ENCODE measurements at places on chromosomes 2 and 18.

DNA sequence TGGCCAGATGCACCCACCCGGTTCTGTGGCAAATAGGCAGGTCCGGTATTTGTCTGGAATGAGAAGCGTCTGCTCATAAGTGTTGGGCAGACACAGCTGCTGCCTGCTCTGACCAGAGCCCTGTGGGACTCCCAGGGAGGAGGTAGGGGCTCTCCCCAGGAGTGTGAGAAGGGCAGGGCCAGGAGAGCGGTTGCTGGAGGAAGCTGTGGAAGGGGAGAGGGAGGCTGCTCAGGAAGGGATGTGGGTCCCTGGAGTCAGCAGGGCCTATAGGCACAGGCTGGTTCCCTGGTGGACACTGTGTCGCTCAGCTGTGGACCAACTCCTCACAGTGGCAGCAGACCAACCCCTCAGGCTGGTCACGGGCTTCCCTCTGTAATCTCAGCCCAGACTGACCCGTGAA is 109.2 kb downstream of the DYSF start:
- no peak for DNase-seq

GRCh38 chr2:119415630-119416029 is 16.0 kb upstream of the TMEM37 start:
- no peak for DNase-seq

DNA sequence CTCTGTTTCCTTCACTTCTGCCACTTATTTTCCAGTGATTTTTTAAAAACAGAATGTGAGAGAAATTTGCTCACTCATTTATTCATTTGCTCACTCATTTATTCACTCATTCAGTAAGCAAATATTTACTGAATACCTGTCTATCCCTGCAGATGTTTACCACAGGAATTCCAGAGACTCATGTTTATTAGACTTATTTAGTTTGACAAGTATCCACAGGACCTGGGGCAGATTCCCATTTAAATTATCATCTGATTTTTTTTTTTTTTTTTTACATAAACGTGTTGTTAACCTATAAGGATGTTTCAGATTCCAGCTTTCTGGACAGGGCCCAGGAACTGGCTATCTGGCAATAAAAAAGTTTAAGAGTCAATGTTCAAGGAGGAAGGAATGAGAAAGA is 175.1 kb upstream of the ERBB4 start:
- DNase-seq = no peak

GRCh38 chr18:71442731-71443141 is 1101.4 kb downstream of the CBLN2 start:
- DNase-seq = no peak

- no peak for DNase-seq
Observed at GRCh38 chr2:112777036-112777435, 7.3 kb downstream of the IL1A start.
